ENCODE measurements at places on chromosomes 3 and 15.
A peak's percentile ranks its signal among the peaks of the same experiment; 100 is the strongest.

- DNase-seq = no peak
These were observed 51.5 kb downstream of the PDZRN3 start for GRCh38 chr3:73573204-73573603.

- DNase-seq = no peak
These were observed 291.3 kb upstream of the TRIM42 start for GRCh38 chr3:140386357-140387100.

- DNase-seq = no peak
These were observed at the start of gene GP5 for GRCh38 chr3:194399166-194399565. TSS of gene GP5 (minus strand) at chr3:194399266. CDS start at chr3:194398282, 984 bp downstream.

GRCh38 chr15:62769604-62770003 is 272.9 kb upstream of the TPM1 start:
- peak; percentile 91 for DNase-seq

GRCh38 chr3:193773266-193774220 is 180.5 kb downstream of the OPA1 start:
- no peak for DNase-seq

GRCh38 chr3:183050706-183051105 is 48.6 kb downstream of the MCCC1 start:
- DNase-seq = no peak

- DNase-seq = peak; percentile 49
These were observed 35.1 kb downstream of the CMTM6 start for GRCh38 chr3:32467333-32468070.

DNA sequence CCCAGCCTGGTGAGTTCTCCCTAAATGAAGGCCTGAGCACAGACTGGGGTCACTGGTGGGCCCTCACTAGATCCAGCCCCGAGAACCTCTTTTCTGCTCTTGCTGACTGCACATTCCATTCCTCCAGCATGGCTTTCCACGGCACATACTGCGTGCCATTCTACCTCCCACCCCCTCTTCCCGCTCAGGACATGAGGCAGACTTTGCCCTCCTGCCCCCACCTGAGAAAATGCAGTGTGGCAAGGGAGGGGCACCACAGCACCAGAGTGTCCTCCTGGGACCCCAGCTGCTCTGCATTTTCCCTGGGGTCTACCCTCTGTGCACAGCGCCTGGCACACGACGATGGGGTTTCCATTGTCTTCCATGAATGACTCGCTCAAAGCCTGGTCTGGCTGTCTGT is 6.1 kb upstream of the SLCO2A1 start:
- DNase-seq = no peak

- DNase-seq = peak; percentile 96
These were observed 271.8 kb upstream of the TPM1 start for GRCh38 chr15:62770752-62771151.

GRCh38 chr3:1190569-1190968 is 97.7 kb downstream of the CNTN6 start:
- peak; percentile 79 for DNase-seq

DNA sequence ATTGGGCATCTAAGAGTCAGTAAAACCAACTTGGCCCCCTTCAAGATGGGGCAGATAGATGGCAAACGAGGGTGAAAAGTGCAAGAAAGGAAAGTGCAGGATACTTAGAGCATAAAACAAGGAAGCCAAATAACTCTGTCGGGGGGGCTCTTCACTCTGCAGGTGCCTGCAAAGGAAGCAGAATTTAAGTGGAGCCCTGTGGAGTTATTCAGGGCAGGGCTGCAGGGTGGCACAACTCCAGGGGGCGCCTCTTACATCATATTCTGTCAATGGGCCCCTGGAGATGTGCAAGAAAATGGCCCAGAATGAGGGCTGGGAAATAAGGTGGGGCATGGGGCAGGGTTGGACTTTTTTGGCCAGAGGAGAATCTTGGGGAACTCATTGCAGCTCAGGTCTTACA is 69.7 kb downstream of the CD47 start:
- DNase-seq = no peak

DNA sequence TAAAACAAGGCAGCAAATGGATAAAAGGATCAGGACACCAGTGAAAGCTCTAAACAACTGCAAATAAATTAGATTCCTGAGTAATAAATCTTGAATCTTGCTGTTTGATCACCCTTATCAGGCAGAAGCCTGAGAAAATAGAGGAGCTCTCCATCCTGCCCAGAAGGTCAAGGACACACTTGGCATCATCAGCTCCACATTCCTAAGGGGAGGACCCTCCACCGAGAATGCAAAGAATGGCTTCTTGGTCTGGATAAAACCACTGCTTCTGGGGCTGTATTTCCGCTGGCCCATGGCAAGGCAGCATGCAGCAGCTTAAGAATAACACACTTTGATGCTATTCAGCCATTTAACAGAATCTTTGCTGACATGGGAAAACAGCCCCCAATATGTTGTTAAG is 108.9 kb upstream of the TSC22D2 start:
- peak; percentile 48 for DNase-seq

- no peak for DNase-seq
These were observed 911.4 kb downstream of the EPHA3 start for GRCh38 chr3:90018779-90019178.

DNA sequence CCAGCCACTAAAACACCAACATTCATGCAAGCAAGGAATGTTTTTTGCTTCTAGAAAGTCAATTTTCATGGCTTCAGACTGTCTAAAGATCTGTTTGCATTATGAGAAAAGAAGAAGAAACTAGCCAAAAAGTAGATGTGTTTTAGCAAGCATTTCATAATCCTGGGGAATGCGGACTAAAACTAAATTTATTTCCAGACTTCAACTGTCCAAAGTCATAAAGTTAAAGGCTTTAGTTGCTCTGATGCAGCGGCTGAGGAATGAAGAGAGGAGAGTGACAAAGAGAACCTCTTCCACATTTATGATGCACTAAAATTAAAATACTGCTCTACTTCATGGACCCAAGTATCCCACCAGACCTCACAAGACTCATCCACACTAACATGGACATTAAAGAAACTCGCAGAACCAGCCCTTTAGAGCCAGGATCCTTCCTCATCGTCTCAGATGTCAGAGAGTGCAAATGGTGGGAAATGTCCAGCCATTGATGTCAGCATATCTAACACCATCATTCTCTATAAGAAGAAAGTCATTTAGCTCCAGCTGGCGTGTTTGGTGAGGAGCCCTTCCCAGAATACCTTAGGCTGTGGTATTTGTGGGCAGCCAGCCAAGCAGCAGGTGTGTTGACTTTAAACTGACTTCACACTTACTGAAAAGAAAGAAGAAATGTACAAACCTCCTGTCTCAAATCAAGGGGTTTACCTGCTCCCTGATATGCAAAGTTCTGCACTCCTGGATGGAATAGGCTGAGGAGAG is 17.4 kb downstream of the FYCO1 start:
- no peak for DNase-seq

GRCh38 chr3:23685541-23686258 is 120.1 kb upstream of the UBE2E1 start:
- DNase-seq = peak; percentile 100

GRCh38 chr3:101817992-101818391 is 31.3 kb upstream of the NFKBIZ start:
- DNase-seq = no peak

GRCh38 chr3:71080517-71081083 is 502.9 kb downstream of the FOXP1 start:
- no peak for DNase-seq

GRCh38 chr15:47003568-47003967 is 713.7 kb upstream of the SEMA6D start:
- DNase-seq = no peak

- no peak for DNase-seq
These were observed 19.8 kb downstream of the MORC1 start for GRCh38 chr3:109098079-109098644.

- no peak for DNase-seq
These were observed 30.5 kb downstream of the RNF13 start for GRCh38 chr3:149843502-149843901.

- DNase-seq = no peak
These were observed 296.5 kb upstream of the AZI2 start for GRCh38 chr3:28645149-28645548.

DNA sequence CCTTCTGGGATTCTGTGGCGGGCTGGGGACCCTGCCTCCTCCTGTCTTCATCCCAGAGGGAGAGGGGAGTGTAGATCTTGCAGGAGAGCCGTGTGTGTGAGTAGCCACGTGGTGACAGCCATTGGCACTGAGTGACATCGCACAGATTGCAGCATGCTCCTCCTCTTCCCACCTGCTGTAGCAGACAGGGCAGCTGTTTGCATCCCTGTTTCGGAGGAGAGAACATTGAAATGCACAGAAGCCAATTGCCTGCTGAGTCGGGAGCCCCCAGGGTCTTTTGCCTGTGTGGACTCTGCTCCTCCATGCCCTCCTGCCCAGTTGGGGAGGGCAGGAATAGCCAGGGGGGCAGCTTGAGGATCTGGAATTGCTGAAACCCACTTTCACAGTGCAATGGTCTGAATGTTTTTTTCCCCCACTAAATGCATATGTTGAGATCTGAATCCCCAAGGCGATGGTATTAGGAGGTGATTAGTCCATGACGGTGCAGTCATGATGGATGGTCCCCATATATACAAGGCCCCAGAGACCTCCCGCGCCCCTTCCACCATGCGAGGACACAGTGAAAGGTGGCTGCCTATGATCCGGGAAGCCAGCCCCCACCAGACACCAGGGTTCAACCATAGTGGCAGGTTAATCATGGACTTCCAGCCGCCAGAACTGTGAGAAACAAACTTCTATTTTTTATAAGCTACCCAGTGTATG is 66.8 kb downstream of the CHRNA7 start:
- no peak for DNase-seq

DNA sequence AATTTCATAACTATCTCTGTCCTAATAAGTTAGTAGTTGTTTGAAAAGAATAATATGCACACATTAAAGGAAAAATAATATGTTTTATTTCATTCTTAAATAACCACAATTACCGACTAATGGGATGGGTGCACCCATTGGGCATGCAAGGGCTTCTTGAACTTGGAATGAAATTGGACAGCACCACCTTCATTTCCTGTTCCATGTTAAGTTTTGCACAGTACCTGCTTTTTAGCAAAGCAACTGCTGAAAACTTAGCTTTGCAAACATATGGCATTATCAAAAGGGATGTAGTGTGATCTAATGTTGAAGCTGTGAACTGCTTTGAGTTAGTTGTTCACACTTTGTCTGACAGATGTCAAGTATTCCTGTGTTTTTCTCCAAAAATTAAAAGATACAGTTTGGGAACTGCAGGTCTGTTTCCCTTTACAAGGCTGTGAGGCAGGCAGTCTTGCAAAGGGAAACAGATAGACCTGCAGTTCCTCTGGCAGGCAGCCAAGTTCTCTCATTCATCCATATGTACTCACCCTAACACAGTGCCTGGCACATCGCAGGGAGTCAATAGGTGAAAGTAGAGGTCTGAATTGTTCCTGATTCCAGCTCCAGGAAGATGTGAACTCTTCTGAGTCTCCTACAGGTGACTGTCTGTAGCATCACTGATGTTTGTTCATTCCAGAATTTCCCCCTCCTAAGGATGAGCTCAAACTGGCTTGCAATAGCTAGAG is 64.3 kb upstream of the GOLGA8B start:
- DNase-seq = no peak

DNA sequence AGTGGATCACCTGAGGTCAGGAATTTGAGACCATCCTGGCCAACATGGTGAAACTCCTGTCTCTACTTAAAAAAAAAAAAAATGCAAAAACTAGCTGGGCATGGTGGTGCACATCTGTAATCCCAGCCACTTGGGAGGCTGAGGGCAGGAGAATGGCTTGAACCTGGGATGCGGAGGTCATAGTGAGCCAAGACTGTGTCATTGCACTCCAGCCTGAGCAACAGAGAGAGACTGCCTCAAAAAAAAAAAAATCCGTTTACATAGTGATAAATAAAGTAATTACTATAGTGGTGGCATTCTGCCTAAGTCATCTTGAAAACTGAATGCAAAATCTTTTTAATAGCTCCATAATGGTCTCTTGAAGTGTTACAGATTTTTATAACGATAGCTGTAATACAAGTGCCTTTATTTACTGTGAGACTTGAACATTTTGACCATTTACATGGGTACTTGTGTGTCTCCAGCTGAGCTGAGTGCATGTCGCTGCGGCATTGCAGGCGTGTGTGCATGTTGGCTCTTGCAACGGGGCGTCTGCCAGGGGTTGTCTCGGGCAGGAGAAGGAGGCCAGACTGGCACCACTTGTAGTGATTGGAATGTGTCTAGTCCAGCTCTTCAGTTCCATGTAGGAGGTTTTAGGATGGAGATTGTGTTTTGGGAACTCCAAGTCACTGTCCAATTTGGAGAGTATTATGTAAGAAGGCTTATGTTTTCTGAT is 111.9 kb downstream of the IGF1R start:
- no peak for DNase-seq

- DNase-seq = no peak
These were observed 72.5 kb downstream of the VPS8 start for GRCh38 chr3:184884359-184885017.

DNA sequence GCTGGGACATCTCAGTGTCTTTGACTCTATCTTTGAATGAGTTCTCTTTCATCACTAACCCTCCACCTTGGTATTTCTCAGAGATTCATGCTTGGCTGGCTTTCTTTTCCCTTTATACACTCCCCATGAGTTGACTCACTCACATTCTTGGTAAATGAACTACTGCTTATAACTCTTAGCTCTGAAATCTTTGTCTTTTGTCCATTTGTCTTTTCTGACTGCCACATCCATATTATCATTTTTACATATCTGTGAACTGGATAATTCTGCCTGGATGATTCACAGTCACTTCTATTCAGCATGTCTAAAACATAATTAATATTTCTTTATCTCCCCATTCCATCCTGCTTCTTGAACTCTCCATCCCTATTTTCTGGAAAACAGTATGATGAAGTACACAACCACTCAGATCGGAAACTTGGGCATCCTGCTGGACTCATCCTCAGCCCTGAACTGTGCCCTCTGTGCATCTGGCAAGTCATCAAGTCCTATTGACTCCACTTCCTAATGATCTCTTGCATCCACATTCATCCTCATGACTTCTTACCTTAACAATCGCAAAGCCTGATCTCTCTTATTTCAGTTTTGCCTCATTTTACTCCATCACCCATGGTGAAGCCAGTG is 66.9 kb downstream of the KCNAB1 start:
- DNase-seq = peak; percentile 57

DNA sequence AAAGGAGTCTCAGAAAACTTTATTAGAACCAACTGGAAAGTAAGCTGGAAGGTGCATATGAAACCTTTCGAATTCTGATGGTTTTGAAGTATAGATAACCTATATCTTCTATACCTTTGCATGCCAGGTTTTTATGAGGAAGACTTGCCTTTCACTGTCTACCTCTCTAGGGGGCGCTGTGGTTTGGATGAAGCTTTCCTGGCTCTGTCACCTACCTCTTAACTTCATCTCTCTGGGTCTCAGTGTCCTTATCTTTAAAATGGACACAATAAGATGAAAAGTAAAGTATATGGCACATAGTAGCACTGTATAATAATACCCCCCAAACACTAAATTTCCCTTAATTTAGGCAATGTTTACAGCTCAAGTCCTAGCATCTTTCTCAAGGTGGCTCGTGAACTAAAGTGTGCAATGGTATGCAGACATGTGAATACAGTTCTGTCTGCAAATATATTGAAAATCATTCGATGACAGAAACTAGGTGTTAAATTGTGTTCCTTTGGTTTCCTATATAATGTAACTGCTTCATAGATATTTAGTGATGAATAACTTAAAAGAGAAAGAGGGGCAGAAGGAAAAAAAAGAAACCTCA is 314.3 kb downstream of the CHST2 start:
- DNase-seq = no peak
